Effector memory CD8-positive, alpha-beta T cell (primary cell): ENCODE measurements at places on chromosomes 1 and 21.

- DNase-seq, result no peak
Observed at GRCh38 chr1:167910530-167910929, 3.4 kb downstream of the ADCY10 start.

- DNase-seq, result no peak
Observed at GRCh38 chr1:7418442-7419080, 352.5 kb upstream of the VAMP3 start.

DNA sequence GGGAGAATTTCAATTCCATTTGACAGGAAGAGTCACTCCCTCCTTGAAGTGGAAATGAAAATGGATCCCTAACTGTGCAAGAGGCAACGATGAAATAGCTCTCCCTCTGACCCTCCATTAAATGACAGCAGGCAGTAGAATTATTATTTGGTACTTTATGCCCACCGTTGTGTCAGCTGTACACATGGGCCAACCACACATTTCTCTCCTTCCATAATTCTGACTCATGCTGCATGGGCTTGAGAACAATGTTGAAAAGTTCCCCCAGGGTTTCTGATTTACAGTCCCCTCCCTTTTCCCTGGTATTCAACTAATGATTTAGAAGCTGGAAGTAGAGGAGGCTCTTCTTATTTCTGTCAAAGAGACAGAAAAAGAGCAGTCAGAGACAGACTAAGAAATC, 103.5 kb downstream of the RGS7 start:
- DNase-seq, result no peak

DNA sequence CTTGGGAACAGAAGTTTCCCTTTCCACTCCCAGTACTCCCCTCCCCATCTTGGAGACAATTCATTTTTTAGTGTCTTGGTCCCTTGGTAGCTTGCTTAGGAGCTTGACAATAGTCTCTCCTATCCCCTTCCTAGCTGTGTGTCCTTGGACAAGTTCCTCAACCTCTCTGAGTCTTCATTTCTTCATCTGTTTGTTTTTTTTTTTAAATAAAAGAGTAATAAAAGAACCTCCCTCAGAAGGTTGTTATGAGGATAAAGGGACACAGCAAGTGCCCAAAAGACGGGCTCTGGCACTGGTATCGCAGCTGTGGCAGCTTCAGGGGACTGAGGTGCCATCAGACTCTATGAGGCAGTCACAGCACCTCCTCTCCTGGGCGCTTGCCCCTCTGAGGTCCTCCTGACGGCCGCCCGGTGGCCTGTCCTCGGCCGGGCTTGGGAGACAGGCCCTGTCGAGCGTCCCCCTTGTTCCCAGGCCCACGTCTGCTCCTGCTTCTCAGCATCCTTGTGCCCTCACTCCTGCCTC, 689.2 kb downstream of the MATN1 start:
- DNase-seq, result no peak

- DNase-seq, result no peak
Observed at GRCh38 chr1:234854645-234855039, 244.7 kb upstream of the IRF2BP2 start.

DNA sequence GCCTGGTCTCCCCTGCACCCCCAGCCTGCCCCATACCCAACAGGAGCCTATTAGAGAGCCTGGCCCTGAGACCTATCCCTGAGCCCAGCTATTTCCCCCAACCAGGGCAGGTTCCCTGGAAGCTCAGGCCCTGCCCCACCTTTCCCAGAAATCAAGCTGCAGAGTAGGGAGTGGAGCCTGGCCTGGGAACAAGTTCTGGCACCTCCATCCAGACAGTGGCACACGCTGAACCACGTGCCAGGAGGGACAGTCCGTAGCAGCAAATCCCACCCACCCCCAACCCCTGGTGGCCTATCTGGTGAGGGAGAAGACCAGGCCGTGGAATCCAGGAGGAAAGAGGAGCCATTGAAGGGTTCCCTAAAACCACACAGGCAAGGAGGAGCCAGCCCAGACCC, 22.6 kb downstream of the TNNT2 start:
- DNase-seq, result no peak

DNA sequence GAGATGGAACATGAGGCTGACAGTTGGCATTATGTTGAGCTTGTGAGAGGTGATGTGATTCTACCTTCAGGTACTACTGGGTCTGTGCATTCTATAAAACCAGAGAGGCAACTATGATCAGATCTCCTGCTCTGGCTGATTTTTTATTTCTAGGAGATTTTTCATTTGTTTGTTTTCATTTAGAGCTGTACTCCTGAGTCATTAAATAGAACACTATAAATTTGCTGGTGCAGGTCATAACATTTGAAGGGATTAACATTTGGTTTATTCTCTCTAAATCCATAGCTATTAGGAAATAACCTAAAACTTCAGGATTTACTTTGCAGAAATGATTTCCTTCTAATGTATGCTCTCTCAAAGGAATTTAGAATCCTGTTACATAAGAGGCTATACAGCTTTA, 42.9 kb downstream of the MAGI3 start:
- DNase-seq, result no peak

DNA sequence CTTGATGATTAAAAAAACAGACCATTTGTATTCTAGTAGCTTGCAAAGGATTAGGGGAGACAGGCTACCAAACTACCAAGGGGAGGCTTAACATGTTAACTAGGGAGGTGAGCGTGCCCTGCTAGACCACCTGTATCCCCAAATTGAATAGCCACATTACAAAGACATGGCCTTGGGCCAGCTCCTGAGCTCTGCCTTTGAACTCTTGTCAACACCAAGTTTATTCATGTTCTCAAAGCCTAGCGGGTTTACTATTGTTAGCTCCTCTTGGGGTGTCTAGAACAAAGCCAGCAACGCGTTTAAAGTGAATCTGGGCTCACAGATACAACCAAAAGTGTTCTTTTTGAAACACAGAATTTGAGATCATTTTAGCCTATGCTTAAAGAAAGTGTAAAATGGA, 36.3 kb downstream of the SMYD2 start:
- DNase-seq, result no peak

- DNase-seq, result no peak
Observed at GRCh38 chr1:77354536-77354935, 72.7 kb downstream of the AK5 start.

GRCh38 chr1:159012495-159012894, 2.8 kb downstream of the IFI16 start:
- DNase-seq, result peak; percentile 21

DNA sequence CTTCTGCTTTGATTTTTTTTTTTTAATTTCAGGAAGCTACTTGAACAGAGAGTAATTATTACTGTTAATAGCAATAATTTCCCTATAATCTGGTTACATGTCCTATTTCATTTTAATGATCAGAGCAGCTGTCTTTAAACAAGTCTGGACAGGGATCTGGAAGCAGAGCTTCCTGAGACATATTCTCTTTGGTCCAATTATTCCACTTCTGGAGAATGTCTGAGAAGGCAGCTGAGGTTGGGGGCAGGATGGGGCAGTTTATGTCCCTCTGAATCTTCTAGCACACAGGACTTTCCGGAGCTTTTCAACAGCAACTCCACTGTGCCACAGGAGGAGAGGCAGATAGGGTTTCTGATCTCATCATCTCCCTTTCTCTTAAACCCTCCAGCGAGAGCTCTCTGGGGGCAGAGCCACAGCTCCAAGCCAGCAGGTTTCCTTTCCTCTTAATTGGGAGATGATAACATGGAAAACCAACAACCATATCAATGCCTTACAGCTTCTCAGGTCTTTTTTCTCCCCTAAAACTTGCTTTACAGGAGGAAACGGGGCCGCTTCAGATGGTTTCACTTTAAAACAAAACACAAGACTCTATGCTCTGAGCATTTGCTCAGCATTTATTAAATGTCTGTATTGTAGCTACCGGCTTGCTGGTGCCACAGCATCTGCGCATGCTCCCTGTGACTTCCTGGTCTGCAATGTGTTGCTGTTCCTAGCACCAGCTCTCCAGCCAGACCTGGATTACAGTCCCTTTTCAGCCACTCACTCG, 425.7 kb upstream of the USP24 start:
- DNase-seq, result no peak
